ENCODE measurements at places on chromosomes 3 and 15.

- DNase-seq: no peak
Measured at GRCh38 chr3:129593230-129593594, 13.3 kb downstream of the PLXND1 start.

DNA sequence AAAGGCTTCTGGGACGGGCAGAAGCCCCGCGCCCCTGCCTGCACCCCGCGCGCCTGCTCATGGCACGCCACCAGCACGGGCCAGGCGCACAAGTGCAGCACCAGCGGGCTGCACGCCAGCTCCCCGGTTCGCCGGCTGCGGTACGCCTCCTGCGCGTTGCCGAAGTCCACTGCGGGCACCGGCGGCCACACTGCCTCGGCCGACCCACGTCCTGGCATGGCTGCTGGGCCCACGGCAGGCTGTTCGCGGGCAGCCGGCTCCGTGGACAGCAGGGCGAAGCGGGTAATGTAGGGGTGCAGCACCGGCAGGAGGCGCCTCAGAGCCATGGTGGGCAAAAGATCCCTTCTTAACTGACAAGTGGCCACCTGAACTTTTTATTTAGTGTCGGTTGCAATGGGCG, 34.8 kb downstream of the MCCC1 start:
- DNase-seq: no peak

DNA sequence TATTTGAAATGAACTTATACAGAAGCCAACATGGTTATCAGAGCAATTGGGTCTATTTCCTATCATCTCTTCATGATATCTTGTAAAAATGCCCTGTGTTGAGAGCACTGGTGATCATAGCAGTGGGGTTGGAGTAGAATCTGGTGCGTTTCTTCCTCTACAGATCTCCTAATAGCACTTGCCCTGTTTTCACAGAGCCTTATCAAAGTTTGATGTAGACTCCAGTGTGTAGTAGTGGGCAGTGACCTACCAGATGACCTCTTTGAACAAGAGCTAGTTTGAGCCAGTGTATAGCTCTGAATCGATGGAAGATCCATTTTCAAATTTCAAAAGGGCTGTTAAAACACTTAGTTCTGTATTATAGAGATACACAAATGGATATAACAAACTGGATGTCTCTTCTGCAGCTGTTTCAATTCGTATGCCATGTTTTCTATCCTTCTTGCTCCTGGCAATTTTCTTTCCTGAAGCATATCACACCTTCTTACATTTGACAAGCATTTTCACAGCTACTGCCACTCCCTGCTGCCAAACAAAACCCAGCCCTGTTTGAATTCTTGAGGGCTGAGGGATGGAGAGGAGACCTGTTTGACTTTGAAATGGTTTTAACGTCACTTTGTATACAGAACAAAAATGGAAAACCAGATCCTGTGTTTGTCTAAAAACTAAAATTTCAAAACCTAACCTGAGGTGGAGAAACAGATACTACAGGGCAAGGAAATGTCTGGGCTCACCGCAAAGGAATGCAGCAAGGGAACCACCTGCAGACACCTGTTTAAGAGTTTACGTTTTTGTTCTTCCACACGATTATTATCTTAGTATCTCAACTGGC, 354.5 kb upstream of the TPRG1 start:
- DNase-seq: no peak

DNA sequence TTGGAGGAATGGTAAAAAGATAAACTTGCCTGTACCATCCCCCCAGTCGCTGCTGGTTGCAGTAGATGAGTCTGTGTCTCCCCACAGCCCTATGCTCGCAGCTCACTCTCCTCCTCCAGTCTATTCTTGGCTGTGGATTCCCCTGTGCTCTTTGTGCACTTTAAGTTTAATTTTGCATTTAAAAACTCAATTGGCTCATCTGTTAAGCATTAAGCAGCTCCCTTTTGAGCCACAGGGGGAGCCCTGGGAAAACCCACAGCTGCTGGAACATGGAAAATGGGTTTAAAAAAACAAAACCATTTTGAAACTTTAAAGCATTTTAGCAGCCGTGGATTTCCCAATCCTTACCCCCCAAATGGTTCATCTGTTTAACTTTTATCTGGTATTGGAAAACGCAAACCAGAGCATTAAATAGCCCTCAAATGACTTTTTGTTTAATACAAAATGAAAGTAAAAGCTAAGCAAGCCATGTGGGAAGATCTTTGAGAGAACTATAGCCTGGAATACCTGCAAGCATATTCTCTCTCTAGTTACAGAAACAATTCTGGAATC, 536.9 kb downstream of the ZIC1 start:
- no peak for DNase-seq

GRCh38 chr15:101463270-101463669, 26.2 kb downstream of the PCSK6 start:
- no peak for DNase-seq

GRCh38 chr3:157279237-157279636, 119.3 kb upstream of the CCNL1 start:
- DNase-seq: no peak

GRCh38 chr3:47752716-47753115, 29.0 kb downstream of the SMARCC1 start:
- DNase-seq: no peak

DNA sequence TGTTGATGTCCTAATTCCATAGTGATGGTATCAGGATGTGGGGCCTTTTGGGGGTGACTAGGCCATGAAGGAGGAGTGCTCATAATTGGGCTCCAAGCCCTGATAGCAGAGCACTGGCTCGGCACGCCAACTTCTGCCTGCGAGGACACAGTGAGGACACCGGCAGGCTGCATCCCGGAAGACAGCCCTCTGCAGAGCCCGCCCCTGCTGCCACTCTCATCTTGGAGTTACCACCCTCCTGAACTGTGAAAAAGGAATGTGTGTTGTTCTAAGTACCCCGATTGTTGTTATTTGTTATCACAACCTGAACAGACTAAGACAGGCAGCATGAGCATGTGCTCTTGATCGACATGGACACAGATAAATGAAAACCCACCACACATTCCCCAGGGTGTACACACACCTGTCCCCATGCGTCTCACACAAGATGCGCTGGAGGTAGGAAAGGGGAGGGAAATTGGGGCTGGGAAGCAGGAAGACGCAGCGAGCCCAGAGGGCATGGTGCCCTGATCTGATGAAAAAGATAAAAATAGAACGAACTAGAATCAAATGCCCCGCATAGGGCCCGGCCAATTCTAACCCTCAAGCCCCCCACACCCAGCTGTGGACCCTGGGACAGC, 40.1 kb downstream of the RPN1 start:
- DNase-seq: no peak

DNA sequence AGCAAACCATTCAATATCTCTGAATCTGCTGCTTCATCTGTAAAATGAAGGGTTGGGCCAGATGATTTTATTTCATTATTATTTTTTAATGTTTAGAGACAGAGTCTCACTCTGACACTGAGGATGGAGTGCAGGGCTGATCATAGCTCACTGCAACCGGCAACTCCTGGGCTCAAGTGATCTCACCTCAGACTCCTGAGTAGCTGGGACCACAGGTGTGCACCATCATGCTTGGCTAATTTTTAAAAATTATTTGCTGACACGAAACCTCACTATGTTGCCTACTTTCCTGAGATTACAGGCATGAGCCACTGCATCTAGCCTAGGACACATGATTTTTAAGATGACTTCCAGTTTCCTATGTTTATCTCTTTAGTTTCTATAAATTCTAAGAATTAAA, 105.8 kb downstream of the P3H2 start:
- DNase-seq: no peak

- no peak for DNase-seq
Measured at GRCh38 chr3:185852635-185853034, 27.8 kb upstream of the IGF2BP2 start.

DNA sequence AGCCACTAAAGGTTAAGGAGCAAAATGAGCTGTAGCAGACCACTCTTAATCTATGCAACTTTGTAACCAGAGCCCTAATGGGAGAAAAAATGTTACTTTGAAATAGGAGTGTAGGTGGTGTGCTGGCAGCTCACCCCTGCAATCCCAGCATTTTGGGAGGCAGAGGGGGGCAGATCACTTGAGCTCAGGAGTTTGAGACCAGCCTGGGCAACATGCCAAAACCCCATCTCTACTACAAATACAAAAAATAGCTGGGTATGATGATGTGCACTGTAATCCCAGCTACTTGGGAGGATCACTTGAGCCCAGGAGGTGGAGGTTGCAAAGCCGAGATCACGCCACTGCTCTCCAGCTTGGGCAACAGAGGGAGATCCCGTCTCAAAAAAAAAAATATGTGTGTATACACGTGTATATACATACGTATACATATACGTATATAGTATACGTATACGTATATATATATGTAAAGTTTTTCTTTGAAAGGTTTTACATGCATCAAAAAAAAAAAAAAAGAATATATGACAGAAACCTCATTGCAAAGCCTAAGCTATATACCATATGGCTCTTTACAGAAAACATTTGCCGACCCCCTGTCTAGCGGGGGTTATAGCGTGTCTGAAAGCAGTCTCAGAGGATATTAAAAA, 15.7 kb downstream of the CAPN7 start:
- no peak for DNase-seq

DNA sequence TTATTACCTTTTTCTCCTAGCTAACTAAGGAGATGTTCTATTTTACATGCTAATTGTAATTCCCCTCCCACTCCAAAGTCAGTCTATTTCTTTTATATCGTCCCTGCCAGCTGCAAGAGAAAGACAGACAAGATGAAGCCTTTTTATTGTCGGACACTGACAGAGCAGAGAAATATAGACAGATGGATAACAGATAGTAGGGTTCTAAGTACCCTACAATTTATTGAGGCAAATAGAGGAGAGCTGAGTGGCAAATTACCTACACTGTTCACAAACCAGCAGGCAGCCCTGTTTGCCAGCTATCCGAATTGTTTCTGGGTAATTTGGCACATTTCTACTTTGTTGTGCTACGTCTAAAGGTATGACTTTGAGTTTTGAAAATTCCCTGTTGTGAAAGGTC, 392.3 kb upstream of the ZNF717 start:
- DNase-seq: no peak

- DNase-seq: no peak
Measured at GRCh38 chr15:89780601-89781000, 4.5 kb downstream of the MESP2 start.

DNA sequence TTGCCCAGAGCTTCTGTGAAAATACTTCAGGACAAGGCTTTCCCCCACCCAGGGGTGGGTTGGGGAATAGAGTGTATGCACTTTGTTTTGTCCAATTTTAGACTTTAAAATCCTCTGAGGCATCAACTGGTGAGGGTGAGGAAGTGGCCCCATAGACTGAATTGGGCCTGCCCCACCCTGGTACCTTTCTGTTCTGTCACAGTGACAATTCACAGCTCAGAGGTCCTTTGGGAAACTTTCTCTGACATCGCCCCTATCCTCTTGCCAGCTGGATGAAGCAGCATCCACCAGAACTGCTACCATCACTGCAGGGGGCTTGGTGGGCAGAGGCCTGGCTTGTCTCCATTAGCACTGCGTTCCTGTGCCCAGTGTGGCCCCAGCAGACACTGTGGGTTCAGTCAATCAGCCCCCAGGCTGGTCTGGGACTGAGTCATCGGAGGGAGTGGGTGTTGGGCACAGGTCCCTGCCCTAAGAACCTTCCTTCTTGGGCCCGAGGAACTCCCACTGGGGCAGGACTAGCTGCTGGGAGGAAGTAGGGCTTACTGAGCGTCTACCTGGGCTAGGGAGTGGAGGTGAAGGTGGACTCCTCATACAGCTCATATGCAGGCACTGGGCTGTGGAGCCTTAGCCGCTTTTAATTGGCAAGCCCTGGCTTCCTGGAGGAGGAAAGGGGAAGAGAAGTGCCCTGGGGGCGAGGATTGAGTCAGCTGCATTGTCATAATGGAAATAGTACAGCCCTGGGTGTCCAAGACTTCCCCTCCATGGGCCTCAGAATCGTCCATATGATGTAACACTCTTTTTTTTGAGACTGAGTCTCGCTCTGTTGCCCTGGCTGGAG, 1.5 kb upstream of the PPM1M start:
- peak; percentile 93 for DNase-seq

DNA sequence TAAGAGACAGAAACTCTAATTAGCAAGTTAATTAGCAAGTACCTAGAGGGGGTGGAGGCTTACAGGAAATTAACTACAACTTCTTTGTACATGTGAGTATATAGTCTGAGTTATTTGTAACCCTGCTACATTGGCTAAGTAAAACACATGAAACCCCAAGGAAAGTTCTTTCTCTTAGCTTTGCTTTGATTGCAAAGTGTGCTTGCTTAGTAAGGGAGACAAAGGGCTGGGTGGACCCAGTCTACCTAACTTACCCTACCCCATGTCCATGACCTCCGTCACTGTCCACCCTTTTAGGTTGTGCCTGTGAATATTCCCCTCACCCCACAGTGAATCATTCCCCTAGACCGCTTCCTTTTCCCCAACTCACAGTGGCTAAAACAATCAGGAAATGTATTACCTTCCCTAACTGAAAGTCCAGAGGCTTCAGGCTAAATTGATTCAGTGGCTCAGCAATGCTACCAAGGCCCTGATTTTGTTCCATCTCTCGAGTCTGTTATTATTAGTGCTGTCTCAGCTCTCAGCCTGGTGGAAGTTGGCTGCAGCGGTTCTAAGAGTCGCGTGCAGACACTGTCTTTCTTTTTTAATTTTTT, 31.1 kb upstream of the RYR3 start:
- no peak for DNase-seq

DNA sequence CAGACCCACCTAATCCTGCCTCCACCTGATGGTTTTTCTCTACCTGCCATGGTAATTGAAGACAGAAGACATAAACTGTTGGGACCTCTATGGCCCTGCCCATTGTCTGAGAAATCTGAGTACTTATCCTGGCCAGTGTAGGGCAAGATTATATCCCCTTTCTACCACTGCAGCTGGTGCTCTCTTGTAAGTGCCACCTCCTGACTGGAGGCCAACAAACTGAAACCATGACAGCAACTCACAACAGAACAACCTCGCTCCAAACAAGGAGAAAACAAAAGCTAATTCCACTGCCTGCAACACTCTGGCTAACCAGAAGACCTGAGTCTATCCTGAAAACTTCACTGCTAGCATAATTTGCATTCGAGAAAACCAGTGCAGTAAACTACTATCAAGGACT, 82.9 kb downstream of the CLDN1 start:
- DNase-seq: no peak

DNA sequence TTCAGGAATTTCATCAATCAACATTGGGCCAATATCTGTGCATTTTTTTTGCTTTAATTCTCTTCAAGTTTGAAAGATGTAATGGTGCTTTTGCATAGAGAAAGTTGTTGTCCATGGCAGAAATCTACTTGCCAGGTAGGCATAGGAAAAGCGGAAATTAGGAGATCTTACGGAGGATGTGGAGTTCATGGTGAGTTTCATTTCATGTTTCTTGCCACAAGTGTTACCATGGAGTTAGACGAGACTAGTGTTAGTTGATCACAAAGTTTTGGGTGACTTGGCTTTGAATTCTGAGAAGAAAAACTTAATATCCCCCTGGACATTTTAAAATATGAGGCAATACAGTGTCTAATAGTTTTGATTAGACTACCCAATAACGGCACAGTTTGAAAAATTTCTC, 1.0 kb upstream of the P2RY13 start:
- no peak for DNase-seq

All from stimulated activated naive B cell treated with anti-CD40 and anti-IgM and Interleukin-4, amounts not matched to agents 10 μg/mL and 1 μg/mL and 100 μg/mL, for 72 hours (primary cell).